ENCODE measurements at places on chromosomes 11 and 22. TPM values are rescaled to one million over a fixed set of nuclear protein-coding genes. Genes with fewer than 3 reads are reported as not detected.

- peak overlapping the region; percentile 38 for H3K4me3 ChIP-seq
- H3K27ac ChIP-seq = peak overlapping the region; percentile 70
Measured at GRCh38 chr11:45264839-45265515, 21.2 kb downstream of the SYT13 start.

GRCh38 chr11:113382121-113382520 is 5.5 kb upstream of the ANKK1 start:
- H3K4me1 ChIP-seq = peaks cover 19% of the 10 kb centered on the region
- H3K36me3 ChIP-seq = no peaks in the 10 kb centered on the region
- H3K27me3 ChIP-seq = peaks cover 5% of the 10 kb centered on the region
- H3K4me3 ChIP-seq = no peak overlapping the region
- no peak for DNase-seq

DNA sequence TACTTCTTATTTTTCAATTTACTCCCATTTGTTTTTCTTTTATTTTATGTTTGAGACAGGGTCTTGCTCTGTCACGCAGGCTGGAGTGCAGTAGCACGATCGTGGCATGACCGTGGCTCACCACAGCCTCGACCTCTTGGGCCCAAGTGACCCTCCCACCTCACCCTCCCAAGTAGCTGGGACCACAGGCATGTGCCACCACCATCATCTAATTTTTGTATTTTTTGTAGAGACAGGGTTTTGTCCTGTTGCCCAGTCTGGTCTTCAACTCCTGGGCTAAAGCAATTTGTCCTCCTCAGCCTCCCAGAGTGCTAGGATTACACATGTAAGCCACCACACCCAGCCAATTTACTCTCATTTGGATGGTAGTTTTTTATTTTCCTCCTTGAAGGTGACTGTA is 679.3 kb upstream of the CCDC179 start:
- H3K27me3 ChIP-seq = no peaks in the 10 kb centered on the region
- H3K4me3 ChIP-seq = no peak overlapping the region
- no peak overlapping the region for H3K27ac ChIP-seq

DNA sequence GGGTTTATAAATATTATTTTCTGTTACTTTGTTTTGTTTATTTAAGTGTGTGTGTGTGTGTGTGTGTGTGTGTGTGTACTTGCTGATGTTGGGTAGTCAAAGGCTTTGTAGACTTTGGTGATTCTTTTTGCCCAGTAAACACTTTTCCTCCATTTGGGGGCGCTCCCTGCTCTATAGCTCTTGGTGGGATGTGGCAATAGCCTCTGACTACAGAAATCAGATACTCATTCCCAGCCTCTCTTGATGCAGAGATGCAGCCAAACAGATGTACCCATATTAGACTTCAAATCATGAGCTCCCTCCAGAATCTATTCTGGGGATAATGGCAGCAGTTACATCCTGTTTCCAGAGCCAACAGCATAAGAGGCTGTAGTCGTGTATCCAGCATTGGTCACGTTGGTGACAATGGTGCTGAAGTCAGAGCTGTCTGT is 33.4 kb upstream of the APOL5 start:
- H3K4me1 ChIP-seq = peaks cover 8% of the 10 kb centered on the region
- DNase-seq = peak; percentile 63
- H3K27me3 ChIP-seq = no peaks in the 10 kb centered on the region

The UCP2 gene
- total RNA-seq = under 0.01 TPM

The FIBIN gene
- total RNA-seq = 30.0 TPM

Measured in osteoblast (primary cell).